Cardiac fibroblast (primary cell): ENCODE measurements at places on chromosomes 7 and 10.
A peak's percentile ranks its signal among the peaks of the same experiment; 100 is the strongest.

- DNase-seq = peak; percentile 68
Measured at GRCh38 chr10:659688-660141, 29.8 kb downstream of the DIP2C start.

DNA sequence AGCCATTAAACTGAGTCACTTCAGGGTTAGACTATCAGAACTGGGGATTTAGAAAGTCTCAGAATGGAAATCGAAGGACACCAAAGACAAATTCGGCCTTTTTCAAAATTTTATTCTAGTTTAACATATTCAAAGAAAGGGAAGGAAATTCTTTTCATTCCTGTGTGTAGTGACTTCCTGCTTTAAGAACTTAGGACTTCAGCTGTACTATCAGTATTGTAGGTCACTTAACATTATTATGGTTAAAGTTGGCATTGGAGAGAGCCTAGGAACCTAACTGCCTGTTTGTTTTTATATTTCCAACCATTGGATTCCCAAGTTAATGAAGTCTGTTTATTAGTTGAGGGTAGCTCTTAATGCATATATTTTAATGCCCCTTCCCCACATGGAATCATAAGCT, 63.7 kb downstream of the PTEN start:
- DNase-seq = peak; percentile 55

DNA sequence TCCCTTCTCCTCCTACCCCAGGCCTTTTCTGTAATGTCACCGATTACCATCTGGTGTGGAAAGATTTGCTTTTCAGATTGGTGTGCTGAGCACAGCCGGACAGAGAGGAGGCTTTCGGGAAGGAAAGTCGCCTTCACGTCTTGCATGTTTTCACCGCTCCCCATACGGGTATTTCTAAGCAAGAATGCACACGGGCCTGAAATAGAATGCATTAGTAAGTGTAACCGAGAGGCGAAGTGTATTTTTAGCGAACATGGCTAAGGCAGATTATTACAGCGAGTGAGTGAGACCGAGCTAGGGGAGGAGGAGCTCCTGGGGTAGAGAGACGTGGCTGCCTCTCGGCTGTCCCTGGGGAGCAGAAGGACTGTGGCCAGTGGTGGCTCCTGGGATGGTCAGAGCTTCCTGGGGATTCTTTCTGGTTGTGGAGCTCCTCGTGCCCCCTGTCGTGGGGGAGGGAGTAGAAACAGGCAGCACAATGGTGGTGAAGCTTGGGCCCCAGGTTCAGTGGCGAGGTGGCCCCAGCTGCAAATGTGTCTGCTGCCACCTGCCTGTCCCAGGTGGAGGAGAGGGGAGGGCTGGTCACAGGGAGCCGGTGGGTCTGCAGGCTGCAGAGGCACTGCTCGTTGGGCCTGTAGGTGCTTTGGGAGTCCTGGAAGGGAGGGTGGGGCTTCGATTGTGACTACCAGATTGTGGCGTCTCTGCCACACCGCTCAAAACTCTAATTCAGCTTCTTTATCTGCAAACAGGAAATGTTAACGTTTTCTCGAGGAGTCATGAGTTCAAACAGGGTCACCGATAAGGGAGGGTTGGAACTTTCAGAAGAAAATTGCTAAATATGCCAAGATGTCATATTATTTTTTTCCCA, 135.8 kb downstream of the CAMK1D start:
- DNase-seq = no peak

- DNase-seq = no peak
Measured at GRCh38 chr7:117791877-117792780, 81.1 kb downstream of the CTTNBP2 start.

GRCh38 chr10:23314835-23315239, 29.8 kb downstream of the C10orf67 start:
- peak; percentile 90 for DNase-seq

GRCh38 chr7:67791918-67792317, 795.3 kb downstream of the TYW1 start:
- no peak for DNase-seq

DNA sequence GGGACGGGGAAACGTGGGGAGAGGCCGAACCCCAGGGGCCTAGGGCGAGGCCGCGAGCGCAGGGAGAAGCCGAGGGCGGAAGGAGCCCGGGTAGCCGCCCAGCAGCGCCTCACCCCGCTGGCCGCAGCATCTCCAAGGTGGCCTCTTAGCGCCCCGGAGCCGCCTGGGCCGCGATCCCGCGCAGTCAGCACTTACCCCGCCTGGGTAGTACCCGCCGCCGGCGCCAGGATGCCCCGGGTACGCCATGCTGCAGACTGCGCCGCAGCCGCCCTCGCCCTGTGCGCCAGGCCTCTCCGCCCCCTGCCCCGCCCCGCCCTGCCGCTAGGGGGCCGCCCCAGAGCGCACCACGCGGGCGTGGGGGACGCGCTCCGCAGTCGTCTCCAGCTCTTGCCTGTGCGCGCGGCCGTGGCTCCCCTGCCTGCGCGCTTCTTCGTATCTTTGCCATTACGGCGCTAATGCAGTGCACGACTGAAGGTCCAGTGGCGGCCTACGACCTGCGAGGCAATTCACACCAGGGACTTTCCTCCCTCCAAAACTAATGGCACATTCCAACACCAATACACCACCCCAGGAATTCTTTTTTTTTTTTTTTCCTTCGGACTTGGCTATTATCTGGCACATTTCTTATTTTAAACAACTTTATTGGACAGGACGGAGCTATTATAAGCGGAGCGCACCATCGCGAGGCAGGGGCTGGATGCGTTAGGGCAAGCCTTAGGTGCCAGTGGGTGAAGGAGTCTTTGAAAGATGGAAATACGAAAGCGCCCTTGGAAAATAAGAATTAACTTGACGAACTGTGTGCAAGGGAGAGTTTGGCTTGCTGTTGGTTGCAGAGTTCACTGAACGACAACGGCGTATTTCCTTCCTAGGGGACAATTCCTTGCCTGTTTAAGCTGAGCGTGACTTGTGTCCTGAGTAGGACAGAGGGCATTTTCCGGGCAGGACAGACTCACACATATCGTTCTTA, at the start of gene SRI:
SRI (minus strand) TSS at position 258 of the 967 bp plus-strand sequence; CDS start at position 246, 12 bp downstream.
- DNase-seq = peak; percentile 84

- DNase-seq = no peak
Measured at GRCh38 chr10:60898321-60898720, 45.7 kb downstream of the RHOBTB1 start.

DNA sequence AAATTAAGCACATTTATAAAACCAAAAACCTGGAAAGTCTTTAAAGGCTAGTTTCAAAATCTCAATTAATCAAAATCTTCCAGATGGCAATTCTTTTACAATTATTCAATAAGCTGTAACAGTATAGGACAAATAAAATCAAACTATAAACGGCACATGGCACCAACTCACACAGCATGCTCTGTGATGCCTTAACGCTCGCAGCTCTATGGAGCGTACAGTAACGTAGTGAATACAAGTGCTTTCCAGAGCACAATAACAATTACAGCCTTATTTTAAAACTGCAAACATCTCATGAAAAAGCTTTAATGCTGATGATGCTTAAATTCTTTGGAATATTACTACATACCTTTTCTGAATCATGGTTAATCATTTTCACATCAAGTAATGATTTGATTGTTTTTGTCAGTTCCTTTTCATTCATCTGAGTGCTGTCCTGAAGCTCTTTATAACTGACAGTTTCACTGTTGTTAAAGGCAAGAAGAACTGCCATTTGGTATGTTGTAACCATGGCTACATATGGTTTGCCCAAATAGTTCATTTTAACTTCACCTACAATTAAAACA, 74.2 kb downstream of the CUL2 start:
- DNase-seq = no peak

DNA sequence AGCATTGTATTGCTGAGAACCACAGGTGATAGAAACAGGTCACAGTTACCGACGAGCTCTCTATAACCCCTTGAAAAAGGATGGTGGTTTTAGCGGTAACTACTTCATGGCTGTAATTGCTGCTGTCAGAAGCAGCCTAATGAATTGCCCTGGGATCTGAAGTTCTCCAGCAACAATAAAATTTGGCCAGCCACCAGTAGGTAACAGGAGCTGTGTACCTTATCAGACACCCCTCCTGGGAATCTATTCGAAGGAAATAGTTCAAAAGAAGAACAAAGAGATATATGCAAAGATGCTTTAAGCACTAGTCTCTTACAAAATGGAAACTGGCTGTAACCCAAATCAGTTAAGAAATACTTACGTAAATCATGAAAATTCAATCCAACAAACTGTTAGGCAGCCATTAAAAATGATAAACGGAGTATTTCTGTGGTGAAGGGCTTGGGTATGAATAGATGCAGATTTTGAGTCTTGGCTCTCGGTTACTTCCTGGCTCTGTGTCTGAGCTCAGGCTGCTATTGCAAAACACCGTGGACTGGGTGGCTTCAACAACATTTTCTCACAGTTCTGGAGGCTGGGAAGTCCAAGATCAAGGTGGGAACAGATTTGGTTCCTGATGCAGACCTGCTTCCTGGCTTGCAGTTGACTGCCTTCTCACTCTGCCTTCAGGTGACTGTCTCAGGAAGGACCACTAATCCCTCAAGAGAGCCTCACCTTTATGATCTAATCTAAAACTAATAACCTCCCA, 1.6 kb downstream of the MSRB2 start:
- peak; percentile 94 for DNase-seq
